Activated naive CD8-positive, alpha-beta T cell treated with anti-CD3 and anti-CD28 coated beads, Interleukin-2, amount 50 U/mL, for 16 hours (primary cell): ENCODE measurements at places on chromosomes 6 and 20.
A peak's percentile ranks its signal among the peaks of the same experiment; 100 is the strongest.

DNA sequence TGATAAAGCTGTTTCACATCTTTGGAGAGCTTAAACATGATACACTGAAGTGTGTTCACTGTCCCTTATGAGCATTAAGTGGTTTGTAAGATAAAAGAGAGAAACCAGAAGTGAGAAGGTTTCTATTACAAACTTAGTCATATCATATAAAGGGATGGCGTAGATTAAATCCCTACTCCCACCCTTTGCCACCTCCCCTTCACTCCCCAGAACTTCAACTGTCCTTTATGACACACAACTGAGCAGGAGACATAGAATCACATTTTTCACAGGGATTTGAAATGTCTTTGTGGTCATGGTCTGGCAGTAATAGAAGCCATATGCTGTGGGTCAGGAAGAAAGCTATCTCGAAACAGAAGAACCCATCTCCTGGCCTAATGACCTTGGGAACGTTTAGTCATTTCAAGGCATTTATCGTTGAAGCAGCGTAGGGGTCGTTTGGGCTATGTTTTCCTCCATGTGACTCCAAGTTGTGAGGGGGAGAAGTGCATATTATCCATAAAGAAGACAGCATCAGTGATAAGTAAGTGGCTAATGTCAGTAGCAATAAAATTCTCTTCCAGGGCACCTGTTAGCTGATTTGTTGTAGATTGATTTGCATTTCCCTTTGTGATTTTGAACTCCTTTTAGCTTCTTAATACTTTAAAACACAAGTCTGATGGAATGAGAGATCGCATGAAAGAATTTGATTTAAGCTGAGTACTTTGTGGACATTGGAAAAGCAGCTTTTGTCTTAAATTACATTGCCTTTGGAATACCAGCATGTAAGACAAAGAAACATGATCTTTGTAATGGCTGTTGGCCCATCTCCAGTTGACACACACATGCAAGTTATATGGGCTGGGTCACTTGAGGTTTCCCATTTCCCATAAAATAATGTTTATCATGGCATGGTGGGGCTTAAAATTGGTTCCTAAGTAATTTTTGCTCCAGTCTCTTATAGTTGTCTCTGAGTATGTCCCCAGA, 501.5 kb upstream of the FLRT3 start:
- no peak for DNase-seq

- no peak for DNase-seq
These were observed 6.4 kb downstream of the CD2AP start for GRCh38 chr6:47483853-47484546.

DNA sequence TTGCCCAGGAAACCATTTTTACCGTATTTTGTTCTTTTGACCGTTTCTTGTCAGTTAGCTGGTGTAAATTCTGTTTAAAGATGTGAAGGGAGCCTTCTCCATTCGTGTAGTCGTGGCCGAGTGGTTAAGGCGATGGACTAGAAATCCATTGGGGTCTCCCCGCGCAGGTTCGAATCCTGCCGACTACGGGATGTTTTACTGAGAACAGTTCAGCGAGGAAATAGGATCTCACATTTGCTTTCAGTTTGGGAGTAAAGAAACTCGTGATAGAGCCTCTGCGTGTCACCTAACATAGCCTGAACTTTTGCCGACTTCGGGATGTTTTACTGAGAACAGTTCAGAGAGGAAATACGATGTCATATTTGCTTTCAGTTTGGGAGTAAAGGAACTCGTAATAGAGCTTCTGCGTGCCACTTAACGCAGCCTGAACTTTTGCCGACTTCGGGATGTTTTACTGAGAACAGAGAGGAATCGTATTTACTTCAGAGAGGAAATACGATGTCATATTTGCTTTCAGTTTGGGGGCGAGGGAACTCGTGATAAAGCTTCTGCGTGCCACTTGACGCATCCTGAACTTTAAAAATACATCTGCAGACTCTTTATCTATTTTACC, 5.9 kb upstream of the ZNF184 start:
- peak; percentile 72 for DNase-seq

DNA sequence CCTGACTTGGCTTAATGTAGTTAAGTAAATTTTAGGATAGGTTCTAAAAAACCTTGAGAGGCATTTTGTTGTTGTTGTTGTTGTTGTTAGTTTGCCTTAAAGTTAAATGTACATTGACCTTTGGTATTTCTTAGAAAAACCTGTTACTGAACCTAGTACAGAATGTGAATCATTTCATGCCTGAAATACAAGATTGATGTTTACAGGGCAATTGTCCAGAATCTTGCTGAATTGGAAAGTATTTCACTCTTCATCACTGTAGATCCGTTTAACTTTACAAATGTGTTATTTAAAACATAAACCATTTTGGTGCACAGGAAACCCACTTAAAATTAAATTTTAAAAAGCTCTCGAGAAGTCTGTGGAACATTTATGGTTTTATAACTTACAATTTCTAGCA, 75.0 kb downstream of the CEP57L1 start:
- no peak for DNase-seq

DNA sequence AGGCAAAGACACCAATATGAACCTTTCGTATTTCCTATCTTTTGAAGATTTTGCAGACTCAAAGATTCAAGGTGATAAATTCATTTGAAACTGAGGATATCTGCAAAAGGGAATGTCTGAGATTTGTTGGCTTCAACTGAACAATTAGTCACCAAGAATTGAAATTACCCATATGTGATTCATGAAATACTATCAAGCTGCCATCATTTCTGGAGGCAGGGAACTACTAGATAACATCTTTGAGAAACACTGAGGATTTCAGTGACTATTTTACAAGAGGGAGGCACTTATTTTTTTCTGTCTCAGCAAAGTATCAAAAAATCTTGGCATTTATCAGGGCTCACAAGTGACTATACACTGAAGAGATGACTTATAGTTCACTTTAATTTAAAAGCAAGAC, 39.8 kb upstream of the MMS22L start:
- no peak for DNase-seq

- DNase-seq, result no peak
These were observed 18.4 kb upstream of the SLC22A1 start for GRCh38 chr6:160102956-160103824.

DNA sequence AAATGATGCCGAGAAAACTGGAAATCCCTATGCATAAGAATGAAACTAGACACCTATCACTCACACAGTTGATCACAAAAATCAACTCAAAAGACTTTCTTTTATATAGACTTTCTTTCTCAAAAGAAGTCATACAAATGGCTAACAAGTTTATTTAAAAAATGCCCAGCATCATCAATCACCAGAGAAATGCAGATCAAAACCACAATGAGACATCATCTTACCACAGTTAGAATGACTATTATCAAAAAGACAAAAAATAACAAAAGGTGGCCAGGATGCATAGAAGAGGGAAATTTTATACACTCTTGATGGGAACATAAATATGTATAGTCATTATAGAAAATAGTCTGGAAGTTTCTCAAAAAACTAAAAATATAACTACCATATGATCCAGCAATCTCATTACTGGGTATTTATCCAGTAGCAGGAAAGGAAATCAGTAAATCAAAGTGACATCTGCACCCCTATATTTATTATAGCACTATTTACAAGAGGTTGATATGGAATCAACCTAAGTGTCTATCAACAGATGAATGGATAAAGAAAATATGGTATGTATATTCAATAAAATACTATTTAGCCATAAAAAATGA, 3.4 kb upstream of the RNF217 start:
- DNase-seq, result no peak

GRCh38 chr6:147806697-147807096, 298.2 kb downstream of the SAMD5 start:
- DNase-seq, result no peak

- no peak for DNase-seq
These were observed 62.8 kb downstream of the SAMD3 start for GRCh38 chr6:130159956-130160355.

GRCh38 chr20:16477632-16478031, 95.6 kb downstream of the KIF16B start:
- no peak for DNase-seq

DNA sequence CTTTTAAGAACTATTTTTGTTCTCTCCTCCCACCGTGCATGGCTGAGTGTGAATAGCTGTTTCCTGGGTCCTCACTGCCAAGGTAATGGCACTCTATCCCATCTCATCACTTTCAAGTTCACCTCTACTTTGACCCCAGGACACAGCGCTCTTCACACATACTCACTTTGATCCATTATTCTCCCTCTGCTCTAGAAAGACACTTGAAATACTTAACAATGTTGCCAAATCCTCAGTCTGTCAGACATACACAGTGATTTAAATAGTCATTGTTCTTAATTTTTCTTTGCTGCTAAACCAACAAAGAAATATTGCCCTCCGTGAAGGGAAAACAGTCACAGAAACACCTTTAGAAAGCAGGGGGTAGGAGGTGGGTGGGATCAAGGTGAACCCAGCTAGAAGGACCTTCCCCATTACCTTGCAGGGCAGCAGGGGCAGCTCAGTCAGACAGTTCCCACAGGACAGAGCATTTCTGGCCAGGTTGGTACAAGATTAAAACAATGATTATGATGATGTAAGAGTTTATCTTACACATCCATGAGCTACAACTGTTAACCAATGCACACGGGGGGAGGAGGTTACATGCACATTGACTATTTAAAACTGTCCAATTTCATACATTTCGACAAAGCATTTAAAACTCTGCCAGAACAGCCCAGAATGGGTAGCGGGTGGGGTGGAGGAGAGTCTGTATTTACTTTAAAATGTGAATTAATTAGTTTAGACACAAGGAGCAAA, 2.4 kb downstream of the SLC22A23 start:
- DNase-seq, result no peak

GRCh38 chr20:50394569-50394968, 115.6 kb upstream of the PTPN1 start:
- no peak for DNase-seq
